Fibroblast of skin of right quadriceps (primary cell): ENCODE measurements at places on chromosomes 11 and 22.
A peak's percentile ranks its signal among the peaks of the same experiment; 100 is the strongest.

DNA sequence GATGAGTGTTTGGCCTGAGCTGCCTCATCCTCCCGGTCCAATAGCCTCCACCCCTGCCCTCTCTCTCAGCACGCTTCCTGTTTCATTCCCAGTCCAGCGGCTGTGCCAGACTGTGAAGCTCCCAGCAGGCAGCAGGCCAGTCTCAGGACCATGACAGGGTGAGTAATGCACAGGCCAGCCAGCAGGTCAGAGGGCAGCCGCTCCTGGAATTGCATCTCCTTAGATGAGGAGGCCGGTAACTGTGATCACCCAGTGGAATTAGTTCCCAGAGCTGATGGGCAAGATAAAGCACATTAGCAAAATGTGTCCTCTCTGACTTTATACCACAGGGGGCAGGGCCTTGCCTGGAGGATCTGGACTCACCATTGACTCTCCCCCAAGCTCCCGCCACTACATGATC, 251.2 kb downstream of the ETS1 start:
- peak; percentile 21 for DNase-seq

- DNase-seq, result no peak
Measured at GRCh38 chr11:10450462-10451425, 4.3 kb upstream of the AMPD3 start.

DNA sequence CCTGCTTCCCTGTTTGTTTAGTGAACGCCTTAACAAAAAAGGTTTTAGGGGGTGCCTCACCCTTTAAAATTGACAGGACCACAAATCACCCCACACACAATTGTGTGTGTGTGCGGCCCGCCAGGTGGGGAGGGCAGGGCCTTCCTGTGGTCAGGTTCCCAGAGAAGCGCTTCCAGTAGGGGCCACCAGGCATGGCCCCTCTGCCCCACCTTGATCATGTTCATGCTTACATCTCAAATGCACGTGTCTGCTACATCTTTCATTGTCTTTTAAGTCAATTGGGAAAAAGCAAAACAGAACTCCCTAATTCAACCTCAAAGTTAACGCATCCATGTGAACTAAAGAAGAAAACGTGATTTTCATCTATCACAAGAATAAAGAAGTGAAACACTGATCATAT, 1335.3 kb downstream of the TBC1D22A start:
- no peak for DNase-seq

DNA sequence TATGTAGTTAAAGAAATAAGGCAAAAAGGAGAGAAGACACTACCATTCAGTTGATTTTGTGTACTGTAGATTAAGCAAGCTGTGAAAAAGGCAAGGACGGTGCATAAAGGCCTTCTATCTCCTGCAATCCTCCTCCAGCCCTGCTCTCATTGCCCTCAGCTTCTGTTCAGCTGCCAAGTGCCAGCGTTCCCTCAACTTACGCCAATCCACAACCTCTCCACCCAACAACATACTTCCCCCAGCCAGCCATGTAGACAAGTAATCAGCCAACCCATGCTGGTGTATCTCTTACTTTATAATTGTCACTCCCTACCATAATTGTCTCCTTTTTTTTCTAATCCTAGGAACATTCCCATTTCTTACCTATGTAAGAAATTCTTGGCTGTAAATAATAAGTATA, 30.1 kb upstream of the ANO5 start:
- DNase-seq, result no peak

DNA sequence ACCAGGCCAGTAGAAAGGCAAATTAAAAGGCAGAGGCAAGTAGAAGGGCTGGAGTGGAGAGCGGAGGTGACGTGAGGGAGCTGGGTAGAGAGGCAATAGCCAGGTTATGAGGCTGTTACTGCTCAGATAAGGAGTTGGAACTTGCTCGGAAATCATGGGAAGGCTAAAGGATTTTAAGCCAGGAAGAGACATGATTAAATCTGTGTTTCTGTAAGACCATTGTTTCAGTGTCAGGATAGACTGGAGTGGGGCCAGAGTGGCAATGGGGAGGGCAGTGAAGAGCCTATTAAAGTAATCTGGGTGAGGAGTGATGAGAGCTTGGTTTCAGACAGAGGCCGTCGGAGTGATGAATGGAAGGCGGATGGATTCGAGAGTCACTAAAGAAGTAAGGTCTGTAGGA, 39.0 kb downstream of the GRAMD1B start:
- no peak for DNase-seq

GRCh38 chr22:44759001-44759400, 6.6 kb downstream of the ARHGAP8 start:
- no peak for DNase-seq

DNA sequence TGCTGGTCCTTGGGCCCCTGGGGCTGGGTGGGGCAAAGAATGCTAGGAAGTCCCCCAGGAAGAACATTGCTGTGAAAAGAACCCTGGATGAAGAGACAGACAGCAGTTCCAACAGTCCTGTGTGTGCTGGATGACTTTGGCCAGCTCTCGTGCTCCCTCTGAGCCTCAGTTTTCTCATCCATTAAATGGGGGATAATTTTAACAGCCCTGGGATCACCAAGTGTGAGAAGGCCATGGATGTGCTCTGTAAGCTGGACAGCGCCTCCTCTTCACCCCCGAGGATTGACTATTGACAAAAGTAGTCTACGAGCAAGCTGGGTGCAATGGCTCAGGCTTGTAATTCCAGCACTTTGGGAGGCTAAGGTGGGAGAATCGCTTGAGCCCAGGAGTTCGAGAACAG, 2.5 kb downstream of the LARGE2 start:
- no peak for DNase-seq

DNA sequence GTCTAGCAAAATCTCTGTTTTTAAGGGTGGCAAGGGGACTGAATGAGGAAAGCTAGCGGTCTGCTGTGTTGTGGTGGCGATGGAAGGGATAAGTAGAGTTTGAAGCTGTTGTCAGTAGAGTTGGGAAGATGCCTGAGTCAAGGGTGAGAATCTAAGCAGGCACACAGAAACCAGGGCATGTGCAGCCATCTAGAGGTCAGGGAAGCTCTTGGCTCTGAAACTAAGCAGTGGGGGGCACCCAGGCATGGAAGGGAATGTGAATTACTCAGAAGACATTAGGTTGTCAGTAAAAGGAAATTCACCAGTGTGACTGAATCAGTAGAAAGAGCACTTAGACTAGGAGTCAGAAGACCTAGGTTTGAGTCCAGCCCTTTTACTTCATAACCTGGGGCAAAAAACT, 15.4 kb downstream of the BMAL1 start:
- no peak for DNase-seq

DNA sequence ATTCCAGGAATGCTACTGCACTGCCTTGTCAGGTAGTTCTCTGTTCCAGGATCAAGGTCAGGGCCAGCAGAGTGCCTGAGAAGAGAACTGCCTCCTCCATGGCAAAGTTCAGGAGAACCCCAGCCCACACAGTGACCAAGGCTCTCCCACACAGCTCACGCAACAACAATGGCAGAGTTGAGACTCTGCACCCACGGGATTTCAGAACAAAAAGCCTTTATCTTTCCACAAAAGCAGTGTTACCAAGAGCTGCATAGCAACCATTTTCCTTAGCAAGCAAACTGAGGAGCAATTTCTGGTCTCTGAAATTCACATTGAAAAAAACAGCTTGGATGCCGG, 11.1 kb downstream of the PLAAT3 start:
- DNase-seq, result no peak

DNA sequence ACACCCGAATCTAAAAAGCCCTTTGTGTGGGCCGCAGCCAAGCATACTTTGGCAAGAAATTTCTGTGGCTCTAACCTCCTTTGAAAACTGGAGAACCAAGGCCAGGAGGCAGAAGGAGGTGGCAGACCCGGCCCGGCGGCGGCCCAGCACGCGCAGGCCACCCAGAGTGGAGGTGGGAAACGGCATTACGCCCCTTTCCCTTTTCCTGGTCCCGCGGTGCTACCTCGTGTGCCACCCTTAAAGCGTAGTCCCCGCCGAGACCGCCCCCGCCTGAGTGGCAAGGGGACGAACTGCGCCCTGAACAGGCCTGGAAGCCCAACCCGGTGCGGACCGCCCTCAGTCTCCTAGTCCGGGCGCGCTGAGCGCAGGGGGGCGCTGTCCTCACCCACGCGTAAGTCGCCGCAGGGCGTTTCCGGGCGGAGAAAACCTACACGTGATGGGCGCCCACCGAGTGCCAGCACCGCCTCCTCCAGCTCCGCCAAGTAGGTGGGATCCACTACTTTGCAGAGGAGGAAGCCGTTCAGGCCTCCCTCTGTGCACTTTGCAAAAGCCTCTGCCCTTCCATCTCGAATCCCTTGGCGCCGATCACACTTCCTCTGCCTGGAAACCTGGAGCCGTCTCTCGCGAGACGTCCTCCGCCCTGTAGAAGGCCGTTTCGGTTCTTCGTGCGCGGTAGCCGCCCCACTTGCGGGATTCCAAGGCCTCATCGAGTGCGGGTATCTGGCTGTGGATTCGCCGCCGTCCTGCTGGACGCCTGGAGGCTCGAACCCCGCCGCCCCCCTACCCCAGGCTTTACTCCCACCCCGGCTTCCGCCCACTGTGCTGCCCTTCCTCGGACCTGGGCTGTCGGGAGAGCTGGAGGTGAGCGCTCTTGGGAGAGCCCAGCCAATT, at the start of gene ACCS:
TSS of gene ACCS (plus strand) at position 430 of the 891 bp plus-strand sequence. CDS start 1,358 bp downstream, outside the sequence.
- peak; percentile 93 for DNase-seq

DNA sequence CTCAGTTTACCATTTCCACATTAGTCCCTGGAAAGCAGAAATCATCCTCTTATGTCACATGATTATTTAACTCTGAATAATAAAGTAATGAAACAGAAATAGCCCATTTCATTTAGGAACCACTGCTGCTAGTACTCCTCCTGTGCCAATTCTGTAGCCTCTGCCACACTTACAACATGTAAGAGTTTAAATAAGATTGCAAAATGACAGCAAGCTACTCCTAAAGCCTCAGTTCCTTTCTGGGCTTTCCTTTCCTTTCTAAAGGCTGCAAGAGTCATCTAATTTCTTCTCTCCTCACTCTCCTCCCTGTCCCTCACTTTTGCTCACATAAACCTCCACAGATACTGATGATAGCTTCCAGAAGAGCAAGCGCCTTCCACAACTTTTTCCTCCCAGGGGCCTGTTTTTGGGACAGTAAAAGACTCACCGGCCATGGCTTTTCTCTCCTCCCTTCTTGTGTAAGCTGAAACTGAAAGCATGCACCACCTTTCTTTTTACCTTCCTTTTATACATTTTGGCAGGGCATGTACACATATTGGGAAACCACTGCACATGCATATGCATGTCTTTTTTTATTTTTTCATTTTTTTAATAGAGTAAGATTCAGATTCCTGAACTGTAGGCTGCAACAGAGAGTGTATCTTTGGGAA, 38.5 kb downstream of the CARD18 start:
- no peak for DNase-seq

GRCh38 chr11:6771926-6772893, at the start of gene OR2AG2:
OR2AG2 (minus strand) TSS chr11:6771976; CDS start chr11:6768957, 3,019 bp downstream.
- DNase-seq, result no peak
